ENCODE measurements at places on chromosomes 4 and X.

- no peak for DNase-seq
Measured at GRCh38 chrX:129842510-129843208, 1.0 kb downstream of the ZDHHC9 start.

DNA sequence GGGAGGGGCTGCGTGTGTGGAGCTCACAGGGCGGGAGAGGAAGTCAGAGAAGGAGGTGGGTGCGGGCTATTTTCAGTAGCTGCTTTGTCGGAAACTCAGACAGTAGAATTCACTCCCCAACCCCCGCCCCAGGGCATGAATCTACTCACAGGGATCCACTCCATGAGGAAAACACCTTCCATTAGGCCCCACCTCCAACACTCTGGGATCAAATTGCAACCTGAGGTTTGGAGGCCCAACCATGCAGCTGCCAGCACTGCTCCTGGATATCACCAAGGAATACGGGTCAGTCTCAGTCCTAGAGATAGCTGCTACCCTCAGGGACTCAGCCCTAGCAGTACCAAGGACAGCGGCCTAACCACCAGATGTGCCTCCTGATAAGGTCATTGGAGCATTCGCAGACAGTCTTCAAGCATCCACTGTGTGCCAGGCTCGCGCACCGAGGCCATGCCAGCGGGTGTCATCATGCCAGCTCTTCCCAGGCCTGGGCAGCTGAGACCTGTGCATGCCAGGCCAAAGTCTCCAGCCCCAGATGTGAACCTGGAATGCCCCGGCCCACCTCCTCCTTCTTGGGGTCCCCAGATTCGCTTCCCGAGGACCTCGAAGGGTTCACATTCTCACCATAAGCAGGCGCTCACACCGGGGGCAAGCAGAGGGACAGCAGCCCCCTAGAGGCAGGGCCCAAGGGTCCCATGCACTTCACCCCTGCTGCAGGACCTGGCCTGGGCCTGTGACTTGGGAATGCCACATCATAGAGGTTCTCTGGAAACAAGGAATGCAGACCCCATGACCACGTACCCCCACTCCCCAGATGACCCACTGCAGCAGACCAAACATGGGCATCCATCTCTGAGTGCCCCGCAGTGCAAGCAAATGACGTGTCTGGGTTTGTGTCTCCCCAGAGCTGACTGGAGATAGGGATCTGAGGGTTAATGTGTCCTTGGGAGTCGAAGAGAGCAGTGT lies 102.3 kb downstream of the ADRA2C start:
- DNase-seq: no peak

DNA sequence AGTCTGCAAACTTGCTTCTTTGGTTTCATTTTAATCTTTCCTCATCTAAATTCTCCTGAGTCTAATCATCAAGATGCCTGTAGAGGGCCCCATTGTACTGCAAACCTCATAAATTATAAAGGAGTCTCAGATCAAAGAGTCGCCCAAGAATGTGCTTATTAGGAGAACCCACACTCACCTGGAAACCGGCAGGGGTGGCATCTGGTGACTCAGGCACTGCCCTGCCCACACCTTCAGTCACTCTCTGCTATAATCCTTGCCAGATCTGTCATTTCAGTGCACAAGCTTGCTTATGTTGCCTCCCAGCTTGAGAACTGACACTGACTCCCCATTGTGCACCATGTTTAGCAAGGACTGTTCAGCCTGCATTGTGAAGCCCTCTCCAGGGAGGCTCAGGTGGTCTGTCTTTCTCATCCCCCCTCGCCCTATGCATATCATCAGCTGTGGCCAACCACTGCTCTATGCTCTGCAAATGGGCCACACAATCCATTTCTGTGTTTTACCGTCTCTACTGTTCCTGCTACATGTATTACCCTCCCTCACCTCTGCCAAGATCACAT lies 12.4 kb downstream of the EPGN start:
- no peak for DNase-seq

GRCh38 chr4:164935363-164935762 lies 42.1 kb downstream of the TRIM61 start:
- no peak for DNase-seq

DNA sequence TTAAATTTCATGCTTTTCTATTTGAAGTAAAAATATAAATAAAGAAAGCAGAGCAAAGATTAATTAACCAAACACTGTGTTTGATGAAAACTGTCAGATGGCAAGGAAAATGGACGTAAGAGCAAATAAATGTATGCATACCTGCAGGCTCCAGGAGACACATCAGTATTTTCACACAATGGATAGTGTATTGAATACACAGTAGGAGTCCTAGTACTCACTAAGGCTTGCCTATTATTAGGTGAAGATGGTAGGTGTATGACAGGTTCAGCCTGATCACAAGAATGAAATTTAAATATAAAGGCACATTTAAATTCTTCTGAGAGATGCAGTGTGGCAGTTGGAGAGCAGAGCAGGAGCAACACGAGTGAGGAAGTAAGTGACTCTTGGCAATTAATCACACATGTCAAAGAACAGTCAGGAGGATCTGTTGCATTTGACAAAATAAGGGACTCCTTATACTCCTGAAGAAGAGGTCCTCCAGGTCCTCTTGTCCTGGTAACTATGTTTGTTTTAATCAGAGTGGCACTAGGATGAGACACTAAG lies 106.0 kb upstream of the NDST4 start:
- DNase-seq: no peak

DNA sequence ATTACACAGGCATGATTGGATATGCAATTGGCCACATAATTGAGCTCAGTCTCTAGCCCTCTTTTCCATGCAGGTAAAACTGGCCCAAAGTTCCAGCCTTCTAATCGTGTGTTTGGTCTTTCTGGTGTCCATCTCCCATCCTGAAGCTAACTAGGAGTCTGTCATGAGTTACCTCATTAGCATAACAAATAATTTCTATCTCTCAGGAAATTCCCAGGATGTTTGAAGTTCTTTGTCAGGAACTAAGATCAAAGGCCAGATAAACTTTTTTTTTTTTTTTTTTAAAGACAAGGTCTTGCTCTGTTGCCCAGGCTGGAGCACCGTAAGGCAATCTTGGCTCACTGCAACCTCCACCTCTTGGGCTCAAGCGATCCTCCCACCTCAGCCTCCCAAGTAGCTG lies 15.8 kb downstream of the ATXN3L start:
- no peak for DNase-seq

DNA sequence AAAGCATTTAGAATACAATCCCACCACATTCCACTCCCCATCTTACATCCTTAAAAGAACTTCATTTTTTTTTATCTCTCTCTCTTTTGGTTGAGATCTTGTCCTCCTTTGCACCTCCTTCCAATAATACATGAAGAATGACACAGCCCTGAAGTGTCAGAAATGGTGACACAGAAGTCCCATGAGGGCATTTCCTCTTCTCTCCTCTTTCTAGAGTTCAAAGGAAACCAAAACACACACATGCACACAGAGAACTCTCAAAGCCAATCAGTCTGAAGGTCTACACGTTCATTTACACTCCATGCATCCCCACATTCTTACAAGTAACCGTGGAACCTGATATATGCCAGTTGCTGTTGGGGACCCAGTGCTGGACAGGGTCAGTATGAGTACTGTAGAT lies 450.7 kb downstream of the HNRNPD start:
- DNase-seq: no peak

DNA sequence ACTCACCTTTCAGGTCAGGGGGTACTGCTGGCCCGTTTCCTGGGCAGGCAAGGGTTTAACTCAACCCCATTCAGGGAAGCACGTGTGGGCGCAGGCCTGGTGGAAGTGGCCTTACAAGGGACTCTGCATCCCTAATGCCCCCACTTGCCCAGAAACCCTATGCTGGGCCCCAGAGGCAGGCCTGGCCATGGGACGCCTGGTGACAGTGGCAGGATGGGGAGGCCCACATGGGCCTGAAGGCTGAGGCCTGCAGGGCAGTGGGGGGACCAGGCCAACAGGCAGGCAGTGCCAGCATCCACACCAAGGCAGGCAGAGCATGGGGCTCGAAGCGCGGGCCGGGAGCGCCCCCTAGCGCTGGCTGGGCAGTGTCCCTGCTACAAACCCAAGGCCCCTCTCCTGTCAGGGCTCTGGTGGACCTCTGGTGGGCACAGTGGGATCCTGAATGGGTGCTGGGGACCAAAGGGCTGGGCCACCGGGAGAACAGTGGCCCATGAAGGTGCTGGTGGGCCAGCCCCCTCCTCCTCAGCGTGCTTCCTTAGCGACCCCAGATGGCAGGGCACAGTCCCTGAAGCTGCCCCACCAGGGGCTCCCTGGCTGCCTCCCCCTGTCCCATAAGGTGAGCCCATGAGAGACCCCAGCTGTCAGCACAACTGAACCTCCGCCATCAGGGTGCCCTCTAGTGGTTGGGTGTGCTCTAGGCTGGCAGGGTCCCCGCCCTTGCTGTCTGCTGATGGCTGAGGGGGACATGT lies 16.8 kb downstream of the FGFR3 start:
- DNase-seq: peak; percentile 78

- DNase-seq: no peak
Measured at GRCh38 chr4:97845758-97846157, 297.5 kb downstream of the STPG2 start.

GRCh38 chrX:107818900-107819521 lies 6.7 kb upstream of the MID2 start:
- no peak for DNase-seq

DNA sequence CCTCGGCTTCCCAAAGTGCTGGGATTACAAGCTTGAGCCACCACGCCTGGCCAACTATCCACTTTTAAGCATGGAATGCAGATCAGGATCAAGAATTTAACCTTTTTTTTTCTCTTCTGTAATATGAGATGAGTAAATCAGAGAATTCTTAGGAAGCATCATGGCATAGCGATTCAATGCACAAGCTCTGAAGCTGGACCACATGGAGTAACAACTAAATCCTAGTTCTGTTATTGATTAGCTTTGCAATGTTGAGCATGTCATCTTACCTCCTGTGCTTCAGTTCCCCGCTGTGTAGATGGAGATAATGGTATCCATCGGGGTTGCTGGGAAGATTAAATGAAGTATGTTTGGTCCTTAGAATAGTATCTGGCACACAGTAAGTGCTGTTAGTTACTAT lies 1.9 kb upstream of the SNX25 start:
- DNase-seq: no peak

DNA sequence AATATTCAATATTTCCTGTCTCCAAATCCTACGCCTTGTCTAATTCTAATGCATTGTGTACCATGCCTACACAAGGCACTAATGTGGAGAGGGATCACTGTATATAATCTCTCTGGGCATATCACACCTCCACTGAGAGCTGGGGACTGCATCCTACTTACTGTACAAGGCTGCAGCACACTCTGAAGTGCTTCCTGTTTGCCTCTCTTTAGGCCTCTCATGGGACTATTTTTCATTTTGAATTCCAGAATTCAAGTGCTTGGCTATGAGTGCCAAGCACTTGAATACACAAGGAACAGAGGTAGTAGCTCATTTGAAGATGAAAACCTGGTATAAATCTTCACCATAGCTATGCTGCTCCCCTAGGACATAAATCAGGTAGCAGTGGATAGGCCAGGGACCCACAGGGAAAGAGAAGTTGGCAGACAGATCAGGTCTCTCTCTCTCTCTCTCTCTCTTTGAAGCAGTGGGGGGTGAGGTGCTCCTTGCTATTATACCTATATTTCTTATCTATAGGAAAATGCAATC lies 229.7 kb upstream of the MBNL3 start:
- DNase-seq: no peak

DNA sequence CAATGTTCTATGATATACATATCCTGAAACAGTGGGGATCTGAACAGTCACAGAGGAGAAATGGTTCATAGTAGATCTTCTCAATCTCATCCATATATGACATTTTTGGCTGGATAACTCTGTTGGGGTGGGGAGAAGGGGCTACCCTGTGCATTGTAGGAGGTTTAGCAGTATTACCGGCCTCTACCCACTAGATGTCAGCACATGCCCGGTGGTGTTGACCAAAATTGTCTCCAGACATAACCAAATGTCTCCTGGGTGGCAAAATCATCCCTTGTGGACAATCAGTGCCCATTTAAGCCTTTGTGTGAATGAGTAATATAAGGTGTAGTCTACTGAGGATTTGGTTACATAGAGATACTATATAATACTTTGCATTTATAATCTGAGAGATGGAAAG lies 89.9 kb downstream of the PLS3 start:
- DNase-seq: peak; percentile 71

GRCh38 chr4:10384974-10385373 lies 72.3 kb downstream of the ZNF518B start:
- DNase-seq: no peak

DNA sequence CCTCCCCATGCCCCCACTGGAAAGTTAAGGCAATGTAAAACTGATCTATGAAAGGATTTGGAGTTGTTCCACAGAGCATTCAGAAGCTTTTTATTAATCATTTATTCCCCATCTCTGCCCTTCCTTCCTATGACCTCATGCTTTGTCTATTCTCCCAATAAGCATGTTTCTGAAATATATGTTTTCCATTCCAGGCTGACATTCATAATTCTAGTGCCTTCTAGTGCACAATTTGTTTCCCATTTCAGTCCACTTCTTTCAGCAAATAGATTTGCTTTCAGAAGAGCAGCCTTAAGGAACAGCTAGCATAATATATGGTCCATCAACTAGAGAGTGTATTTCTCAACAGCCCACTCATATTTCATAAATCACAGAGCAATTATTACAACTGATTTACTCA lies 77.1 kb upstream of the ATXN3L start:
- no peak for DNase-seq

DNA sequence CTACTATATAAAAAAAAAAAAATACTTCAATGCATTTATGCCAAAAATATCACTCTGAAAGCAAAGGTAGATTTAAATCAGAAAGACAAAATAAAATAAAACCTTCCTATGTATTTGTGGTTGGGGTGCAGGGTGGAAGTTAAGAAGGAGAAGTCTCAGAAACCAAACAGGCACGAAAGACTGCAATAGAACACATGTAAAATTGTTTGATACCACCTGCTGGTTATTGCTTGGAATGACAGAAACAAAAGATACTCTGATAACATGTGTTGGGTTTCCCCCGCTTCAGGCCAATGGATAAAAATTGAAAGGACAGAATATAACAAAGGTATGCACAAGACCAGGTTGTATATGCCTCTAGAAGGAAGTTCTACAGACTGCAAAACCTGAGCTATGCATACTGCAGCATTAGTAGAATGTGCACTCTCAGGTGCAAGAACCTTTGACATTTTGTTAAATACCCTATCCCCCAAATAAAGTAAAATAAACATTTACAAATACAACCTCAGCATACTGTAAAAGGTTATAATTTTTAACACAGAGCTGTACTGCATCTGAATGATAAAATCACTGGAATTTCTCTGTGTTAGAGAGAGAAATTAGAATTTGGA lies 118.8 kb downstream of the GABRA2 start:
- no peak for DNase-seq

- DNase-seq: no peak
Measured at GRCh38 chr4:136634121-136634520, 898.2 kb downstream of the PCDH18 start.
